ENCODE measurements at places on chromosomes 12 and 14.

- DNase-seq = no peak
Measured at GRCh38 chr12:115261691-115262398, 577.9 kb upstream of the TBX3 start.

DNA sequence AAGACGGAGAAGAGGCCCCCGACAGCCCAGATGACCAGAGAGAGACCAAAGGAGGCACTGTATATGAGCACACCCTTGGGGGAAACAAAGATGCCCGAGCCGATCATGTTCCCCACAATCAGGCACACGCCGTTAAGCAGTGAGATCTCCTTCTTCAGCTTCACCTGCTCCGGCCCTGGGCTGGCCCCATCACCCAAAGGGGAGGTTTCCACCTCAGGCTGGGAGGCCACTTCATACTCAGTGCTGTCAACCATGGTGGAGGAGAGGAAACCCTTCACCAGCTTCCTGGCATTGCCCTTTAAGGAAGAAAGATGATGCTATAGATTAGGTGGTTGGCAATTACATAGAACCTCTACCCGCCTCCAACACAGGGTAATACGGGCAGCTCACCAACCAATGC is 2.1 kb downstream of the SLC7A7 start:
- DNase-seq = no peak

GRCh38 chr12:61452076-61452475 is 808.1 kb upstream of the USP15 start:
- DNase-seq = no peak

DNA sequence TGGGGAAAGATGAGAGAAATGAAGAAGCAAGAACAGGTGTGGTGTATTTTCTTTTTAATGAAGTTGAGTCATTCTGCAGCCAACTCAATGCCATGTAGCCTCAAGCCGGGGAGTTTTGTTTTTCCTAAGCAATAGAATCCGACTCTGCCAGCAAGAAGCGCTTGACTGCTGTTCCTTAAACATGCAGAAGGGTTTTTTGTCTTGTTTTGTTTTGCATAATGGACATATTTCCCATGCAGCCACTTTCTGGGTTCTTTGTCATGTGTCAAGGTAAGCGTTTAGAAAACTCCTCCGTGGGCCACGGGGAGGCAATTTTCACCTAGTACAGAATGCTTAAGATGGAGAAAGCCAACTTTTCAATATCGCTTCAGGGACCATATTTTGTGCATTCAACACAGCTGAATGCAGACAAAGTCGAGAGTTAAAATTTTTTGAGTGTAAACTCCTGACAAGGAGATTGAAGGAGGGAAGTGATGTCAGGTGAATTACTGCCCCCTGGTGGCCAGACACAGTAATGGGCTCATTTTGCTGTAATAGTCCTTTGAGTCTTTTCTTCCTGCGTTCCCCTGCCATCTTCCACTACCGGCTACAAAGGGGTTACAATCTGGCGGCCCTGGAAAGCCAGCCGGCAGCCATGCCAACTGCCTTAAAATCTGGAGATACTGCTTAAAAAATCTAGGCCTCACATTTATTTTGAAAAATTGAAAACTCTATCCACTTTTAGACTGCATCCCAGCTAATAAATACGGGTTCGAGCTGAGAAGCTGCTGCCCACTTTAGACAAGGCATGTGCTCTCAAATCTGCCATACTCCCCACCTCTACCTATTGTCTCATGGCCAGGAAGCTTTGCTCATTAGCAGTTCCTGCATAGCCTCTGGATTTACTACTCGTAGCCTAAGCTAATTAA is 3.2 kb upstream of the FICD start:
- peak; percentile 87 for DNase-seq

DNA sequence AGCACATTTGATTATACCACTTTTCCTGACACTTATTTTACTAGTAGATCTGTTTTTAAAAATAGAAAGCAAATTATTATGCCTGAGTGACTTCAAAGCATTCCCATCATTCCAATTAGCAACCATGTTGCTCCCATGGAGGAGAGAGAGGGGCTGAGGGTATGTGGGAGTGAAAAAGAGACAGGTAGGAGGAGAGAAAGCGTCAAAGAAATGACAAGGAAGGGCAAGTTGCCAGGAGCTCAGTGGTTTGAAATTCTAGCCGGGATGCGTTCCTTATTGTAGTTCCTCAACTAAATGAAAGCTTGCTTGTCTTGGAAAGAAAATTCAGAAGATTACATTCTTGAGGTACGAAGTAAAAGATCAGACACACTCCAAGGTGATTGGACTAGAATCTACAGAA is 92.4 kb upstream of the PKP2 start:
- no peak for DNase-seq

- DNase-seq = peak; percentile 73
Measured at GRCh38 chr14:105529569-105530284, 3.3 kb downstream of the TMEM121 start.

DNA sequence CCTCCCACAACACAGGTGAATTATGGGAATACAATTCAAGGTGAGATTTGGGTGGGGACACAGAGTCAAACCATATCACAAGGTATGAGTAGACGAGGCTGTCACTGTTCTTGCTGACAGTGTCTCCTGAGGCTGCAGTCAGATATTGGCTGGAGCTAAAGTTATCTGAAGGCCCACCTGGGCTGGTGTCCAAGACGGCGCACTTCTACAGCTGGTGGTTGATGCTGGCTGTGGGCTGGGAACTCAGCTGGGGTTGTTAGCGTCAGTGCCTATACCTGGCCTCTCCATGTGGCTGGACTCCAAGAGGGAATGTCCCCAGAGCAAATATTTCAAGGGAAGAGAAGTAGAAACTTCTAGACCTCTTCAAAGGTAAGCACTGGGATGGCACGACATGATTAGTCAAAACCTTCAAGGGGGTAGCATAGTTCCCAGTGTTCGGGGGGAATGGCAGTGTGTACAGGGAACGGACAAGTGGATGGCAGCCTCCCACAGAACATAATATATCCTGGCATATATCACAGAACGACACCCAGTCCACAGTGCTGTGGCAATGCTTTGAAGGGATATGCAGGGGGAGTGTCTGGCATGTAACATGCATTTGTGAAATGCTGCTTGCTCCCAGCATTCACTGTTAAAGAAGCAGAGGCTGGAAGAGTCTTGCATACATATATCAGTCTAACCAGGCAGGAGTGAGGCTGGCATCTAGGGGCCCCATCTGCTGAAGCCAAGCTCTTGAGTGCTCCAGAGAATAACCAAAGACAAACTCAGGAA is 126.7 kb upstream of the RFLNA start:
- no peak for DNase-seq

GRCh38 chr14:94833633-94834032 is 63.7 kb upstream of the GSC start:
- no peak for DNase-seq

DNA sequence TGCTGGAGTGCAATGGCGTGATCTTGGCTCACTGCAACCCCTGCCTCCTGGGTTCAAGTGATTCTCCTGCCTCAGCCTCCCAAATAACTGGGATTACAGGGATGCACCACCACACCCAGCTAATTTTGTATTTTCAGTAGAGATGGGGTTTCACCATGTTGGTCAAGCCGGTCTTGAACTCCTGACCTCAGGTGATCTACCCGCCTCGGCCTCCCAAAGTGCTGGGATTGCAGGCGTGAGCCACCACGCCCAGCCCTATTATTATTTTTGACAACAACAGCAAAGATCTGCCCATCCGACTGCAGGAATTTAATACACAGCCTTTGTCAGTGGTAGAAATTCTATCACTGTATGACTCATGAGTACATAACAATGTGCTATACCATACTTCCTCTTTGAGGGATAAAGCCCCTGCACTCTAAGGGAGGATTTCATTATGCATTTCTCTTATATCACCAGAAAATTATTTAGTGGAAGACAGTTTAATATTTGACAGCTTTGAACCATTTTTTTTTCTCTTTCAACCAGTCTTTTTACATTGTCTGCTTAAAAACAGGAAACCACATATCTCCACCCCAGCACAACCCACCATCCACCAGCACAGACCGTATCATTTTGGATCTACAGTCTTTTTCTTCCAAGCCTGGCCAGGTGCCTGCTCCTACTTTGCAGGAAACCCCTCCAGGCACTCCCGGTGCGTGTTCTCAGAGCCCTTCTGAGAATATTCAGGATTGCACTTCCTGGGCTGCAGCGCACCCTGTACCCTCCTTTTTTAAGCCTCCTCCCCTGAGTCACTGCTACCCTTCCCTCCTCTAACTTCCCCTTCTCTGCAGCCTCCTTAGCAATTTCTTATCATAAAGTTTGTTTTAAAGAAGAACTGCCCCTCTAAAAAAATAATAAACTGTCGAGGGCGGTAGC is 594 bp downstream of the ARHGDIB start:
- no peak for DNase-seq

- peak; percentile 77 for DNase-seq
Measured at GRCh38 chr12:108568338-108569154, 6.2 kb downstream of the ISCU start.

- DNase-seq = no peak
Measured at GRCh38 chr12:42732908-42733411, 143.4 kb upstream of the PRICKLE1 start.

GRCh38 chr12:94457311-94457710 is 2.4 kb downstream of the CEP83 start:
- no peak for DNase-seq

DNA sequence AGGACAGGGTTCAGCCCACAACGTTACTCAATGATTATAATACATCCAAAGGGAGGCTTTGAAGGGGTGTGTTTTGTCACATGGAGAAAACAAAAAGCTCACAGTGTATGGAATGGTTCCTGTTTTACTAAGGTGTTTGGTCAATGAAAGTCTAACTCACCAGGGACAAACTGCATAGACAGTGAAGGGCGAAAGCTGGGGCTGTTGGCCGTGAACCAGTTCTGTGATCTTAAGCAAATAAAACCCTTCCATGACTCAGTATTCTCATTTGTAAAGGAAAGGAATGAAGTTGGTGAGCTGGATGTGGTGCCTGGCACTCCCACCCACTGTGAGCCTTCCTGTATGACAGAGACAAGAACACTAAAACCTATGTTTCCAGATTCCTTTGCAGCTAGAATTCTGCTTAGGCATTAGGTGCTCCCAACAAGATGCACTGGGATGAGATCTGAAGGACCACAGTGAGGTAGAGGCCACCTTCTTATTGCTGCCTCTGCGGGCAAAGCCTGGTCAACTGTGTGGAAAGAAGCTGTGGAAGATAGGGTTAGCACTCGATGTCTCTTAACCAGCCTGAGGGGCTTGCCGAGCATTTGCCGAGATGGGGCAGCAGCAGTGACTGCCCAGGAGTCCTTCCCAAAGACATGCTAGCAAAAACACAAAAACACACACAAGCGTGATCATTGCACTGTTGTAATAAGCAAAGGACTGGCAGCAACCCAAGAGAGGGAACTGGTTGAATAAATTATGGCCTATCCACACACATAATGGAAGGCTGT is 48.5 kb downstream of the VCPKMT start:
- DNase-seq = peak; percentile 49

- no peak for DNase-seq
Measured at GRCh38 chr12:69341328-69341727, 6.9 kb upstream of the LYZ start.

DNA sequence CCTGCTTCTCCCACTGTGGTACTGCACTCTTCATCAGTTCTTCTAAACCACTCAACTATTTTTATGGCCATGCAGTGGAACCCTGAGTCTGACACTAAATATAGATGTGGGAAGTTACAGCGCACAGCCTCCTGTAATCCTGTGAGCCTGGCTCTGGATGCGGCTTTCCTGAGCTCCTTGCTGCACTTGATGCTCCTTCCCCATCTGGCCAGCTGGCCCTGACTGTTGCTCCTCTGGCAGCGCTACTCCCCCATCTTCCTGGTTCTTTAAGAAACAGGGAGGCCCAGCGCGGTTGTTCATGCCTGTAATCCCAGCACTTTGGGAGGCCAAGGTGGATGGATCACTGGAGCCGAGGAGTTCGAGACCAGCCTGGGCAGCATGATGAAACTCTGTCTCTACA is 24.6 kb downstream of the IQSEC3 start:
- DNase-seq = no peak

DNA sequence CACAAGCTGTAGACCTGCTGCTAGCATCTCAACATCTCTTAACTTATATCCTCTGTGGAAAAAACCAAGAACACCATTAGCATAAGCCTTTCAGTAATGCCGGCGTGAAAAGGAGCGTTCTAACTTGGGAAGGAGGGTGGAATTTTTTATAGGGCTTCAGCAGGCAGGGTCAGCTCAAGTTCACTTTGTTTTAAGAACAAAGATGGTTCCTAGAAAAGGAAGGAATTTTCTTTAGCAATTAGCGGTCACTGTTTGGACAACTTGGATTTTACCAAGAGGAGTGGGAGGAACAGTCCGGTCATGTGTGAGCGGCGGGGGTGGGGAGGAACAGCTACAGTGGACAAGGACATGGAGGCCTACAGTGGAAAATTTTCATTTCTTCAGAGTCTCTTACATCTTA is 35.9 kb downstream of the BBS10 start:
- no peak for DNase-seq

DNA sequence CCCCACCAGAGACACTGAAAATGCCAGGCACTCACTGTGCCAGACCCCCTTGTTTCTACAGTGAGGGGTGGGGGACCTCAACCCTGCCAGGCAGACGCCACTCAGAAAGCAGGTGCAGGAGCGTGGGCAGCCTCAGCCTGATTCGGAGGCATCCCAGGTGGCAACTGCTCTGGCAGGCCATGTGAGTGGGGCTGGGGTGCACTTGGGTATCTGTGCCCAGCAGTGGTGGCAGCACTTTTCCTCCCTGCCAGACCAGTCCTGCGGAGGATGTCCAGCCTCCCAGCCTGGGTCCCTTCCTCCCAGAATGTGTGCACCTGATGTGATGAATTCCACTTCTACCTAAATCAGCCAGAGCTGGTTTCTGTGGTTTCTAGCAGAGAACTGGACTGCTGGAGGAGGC is 13.4 kb upstream of the TTC7B start:
- DNase-seq = no peak

All from activated CD8-positive, alpha-beta memory T cell treated with anti-CD3 and anti-CD28 coated beads, Interleukin-2, amount 50 U/mL, for 48 hours (primary cell).